Lung (tissue), 17 donors: ENCODE measurements at places on chromosomes 7 and 10. TPM values are rescaled to one million over a fixed set of nuclear protein-coding genes. Genes with fewer than 3 reads are reported as not detected.

- peaks cover 7% of the 10 kb centered on the region for H3K4me1 ChIP-seq
- no peak overlapping the region for H3K4me3 ChIP-seq
- no peak overlapping the region for H3K27ac ChIP-seq
Measured at GRCh38 chr7:74619235-74619860, 38.2 kb upstream of the GTF2I start.

DNA sequence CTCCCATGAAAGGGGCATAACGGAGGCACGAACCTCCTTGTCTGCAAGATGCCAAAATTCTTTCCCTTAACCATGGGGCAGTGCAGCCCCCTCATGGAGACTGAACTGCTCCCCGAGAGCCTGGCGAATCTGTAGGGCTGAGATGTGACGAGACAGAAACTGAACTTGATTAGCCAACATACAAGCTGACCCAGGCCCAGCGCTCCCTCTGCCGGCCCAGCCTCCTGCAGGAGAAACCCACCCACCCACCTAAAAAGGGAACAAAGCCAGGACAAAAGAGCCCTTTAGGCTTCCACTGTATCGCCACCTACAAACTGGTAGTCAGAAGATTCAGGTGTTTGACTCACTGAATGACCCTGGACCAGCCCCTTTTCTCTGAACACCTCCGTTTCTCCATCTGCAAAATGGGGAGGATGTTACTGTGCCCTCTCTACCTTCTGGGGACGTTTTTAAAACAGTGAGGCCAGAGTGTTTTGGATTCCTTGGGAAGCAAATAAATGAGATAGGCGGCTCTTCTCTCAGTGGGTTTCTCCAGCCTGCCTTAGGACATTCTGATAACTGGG, 58.4 kb downstream of the C10orf105 start:
- H3K4me3 ChIP-seq = no peak overlapping the region
- H3K4me1 ChIP-seq = peaks cover 7% of the 10 kb centered on the region
- H3K27ac ChIP-seq = no peak overlapping the region
- H3K27me3 ChIP-seq = no peaks in the 10 kb centered on the region
- DNase-seq = no peak
- H3K36me3 ChIP-seq = no peaks in the 10 kb centered on the region

DNA sequence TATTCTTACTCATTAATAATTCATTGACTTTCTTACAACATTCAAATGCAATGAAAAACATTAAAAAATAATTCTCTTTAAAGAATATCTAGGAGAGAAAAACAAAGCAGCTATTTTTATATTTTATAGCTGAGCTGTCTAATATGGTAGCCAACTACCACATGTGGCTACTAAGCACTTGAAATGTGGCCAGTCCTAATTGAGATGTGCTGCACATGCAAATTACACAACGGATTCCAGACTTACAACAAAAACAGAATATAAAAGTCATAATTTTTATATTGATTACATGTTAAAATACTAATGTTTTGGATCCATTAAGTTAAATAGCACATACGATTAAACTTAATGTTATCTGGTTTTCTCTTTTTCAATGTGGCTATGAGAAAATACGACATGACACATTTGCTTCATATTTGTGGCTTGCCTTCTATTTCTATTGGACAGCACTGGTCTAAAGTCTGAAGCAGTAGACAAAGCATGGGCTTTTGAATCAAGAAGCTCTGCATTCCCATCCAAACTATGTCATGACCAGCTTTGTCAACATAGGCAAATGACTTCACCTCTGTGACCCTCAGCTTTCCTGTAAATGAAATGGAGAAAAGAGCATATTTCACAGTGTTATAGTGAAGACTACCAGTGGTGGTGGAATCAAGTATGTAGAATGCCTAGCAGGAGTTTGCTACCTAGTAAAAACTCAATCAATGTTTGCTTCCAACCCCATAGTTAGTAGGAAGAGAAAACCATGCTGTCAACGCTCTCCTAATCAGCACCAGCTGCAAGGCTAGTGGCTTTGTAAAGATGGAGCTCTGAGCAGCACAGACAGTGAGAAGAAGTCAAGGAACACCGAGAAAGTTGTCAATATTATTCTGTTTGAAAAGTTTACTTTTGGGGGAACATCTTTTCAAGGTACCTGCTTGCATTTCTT, 37.1 kb upstream of the GDF10 start:
- H3K4me1 ChIP-seq = no peaks in the 10 kb centered on the region
- H3K4me3 ChIP-seq = no peak overlapping the region
- no peaks in the 10 kb centered on the region for H3K27me3 ChIP-seq
- H3K27ac ChIP-seq = no peak overlapping the region
- H3K36me3 ChIP-seq = no peaks in the 10 kb centered on the region

DNA sequence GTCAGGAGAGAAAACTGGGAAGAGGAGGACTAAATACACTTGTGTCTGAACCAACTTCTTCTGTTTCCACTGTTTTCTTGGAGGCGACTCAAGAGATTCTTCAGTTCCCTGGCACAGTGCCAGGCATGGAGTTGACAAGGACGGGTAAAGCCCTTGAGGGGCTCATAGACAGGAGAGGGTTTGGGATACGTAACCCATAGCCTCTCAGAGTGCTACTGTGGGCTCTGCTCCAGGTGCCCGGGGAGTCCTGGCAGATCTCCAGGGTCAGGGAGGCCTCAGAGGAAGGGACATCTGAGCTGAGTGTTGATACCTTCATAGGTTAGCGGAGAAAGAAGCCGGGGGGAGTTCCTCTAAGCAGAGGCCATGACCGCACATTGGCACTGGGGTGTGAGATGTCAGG, 42.0 kb downstream of the GALNT17 start:
- H3K27ac ChIP-seq = no peak overlapping the region
- H3K4me3 ChIP-seq = no peak overlapping the region
- peak; percentile 57 for DNase-seq
- H3K27me3 ChIP-seq = no peaks in the 10 kb centered on the region
- H3K36me3 ChIP-seq = no peaks in the 10 kb centered on the region

GRCh38 chr10:112801748-112802147, 148.3 kb upstream of the TCF7L2 start:
- DNase-seq = no peak
- H3K36me3 ChIP-seq = no peaks in the 10 kb centered on the region
- no peaks in the 10 kb centered on the region for H3K27me3 ChIP-seq
- H3K4me3 ChIP-seq = no peak overlapping the region

GRCh38 chr10:59829601-59830000, 76.3 kb upstream of the MRLN start:
- DNase-seq = no peak
- no peak overlapping the region for H3K4me3 ChIP-seq
- H3K27me3 ChIP-seq = no peaks in the 10 kb centered on the region

DNA sequence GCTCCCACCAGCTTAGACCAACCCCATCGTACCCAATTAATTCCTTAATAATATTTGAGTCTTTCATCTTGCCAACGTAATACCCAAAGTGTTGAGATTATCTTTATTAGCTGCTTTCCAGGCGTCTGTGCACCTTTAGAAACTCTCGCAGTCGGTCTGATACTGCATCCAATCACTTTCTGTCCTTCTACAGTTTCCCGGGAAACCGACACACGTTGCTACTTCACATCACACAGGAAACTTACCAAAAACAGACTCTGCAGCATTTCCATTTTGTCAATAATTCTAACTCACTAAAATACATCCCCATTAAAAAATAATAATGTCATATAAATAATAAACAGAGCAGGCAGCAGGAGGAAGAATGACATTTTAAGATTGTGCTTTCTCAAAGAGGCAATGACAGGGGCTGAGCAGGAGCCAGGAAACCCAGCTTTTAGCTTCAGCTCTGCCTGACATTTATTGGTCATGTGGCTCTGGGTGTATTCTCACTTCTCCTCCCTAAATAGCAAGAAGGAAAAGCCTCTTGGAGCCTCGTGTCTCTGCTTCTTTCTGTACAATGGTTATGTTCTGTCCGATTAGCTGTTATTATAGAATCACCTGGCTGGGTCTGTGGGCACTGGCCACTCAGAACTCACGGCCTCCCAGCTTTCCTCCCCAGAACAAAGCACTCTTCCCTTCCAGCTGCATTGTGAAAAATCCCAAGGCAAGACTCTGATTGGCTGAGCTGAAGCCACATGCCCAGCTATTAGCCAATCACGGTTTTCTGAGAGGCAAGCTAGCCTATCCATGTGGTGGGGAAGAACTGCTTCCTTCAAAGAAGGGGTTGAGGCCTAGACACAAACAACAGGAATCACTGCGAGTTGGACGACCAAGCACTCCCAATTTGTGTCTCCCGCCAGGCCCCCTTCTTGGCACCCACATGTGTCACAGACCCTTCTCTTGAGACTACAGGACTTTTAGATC, 424.7 kb upstream of the FOXK1 start:
- H3K4me3 ChIP-seq = no peak overlapping the region
- no peak overlapping the region for H3K27ac ChIP-seq

DNA sequence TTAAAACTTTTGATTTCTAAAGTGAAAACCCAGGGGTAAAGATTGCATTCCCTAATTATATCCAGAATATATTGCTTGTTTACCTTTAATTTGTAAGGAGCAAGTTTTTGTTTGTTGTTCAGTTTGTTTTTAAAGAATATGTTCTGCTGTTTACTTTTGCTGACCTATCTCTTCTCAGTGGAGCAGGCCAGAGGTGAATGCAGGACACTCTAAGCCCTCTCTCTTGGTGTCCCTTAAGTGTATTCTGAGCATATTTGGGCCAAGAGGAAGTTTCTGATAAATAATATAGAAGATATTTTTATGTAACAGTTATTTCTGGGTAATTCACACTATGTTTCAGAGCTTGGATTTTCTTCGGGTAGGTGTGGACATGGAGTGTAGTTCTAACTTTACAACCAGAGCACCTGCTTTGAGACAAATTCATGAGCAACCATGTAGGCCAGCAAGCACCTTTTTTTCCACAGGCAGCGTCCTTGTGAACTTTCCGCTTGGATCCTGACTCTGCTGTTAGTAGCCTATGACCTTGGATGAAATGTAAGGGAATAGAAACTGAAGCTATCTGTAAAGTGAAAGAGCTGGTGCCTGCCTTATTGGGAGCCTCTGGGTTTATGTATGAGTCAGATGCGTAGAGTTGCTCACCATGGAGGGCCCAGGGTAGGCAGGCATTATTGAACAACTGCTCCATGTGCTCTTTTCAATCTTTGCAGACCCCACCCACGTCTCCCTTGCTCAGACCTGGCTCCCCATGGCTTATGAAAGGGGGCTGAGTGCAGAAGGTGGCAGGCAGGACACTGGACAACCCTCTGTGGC, 16.1 kb downstream of the OGDH start:
- peaks cover 12% of the 10 kb centered on the region for H3K36me3 ChIP-seq
- no peaks in the 10 kb centered on the region for H3K27me3 ChIP-seq
- H3K4me1 ChIP-seq = peaks cover 22% of the 10 kb centered on the region
- H3K4me3 ChIP-seq = no peak overlapping the region
- no peak for DNase-seq

DNA sequence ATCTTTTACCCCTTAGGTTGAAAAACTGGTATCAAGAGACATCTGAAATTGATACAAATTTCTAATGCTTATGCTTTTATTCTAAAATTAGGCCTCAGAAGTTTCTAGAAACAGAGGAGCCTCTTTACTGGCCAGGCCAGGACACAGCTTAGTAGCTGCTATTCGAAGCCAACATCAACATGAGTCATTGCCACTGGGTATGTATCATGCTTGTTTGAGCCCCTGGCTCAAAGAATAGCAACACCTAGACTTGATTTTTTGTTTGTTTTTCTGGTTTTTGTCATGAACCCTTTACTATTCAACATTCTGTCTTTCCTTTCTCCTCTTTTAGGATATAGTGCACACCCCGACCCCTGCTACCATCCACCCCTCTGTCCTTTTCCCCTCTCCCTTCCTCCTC, 90.9 kb upstream of the STK17A start:
- H3K36me3 ChIP-seq = no peaks in the 10 kb centered on the region
- H3K27me3 ChIP-seq = no peaks in the 10 kb centered on the region
- H3K27ac ChIP-seq = no peak overlapping the region
- DNase-seq = no peak

The TFR2 gene
- total RNA-seq = 2.1 TPM

The SUFU gene
- total RNA-seq = 14.0 TPM

The INTS1 gene
- total RNA-seq = 31.2 TPM

The GATA3 gene
- 0.94 TPM for total RNA-seq

The ADRA2A gene
- 9.8 TPM for total RNA-seq
